Activated CD8-positive, alpha-beta T cell treated with anti-CD3 and anti-CD28 coated beads, Interleukin-2, amount 10 ng/mL, durations not matched to agents 7 days and 5 days (primary cell): ENCODE measurements at places on chromosomes 2 and 18. TPM values are rescaled to one million over a fixed set of nuclear protein-coding genes. Genes with fewer than 3 reads are reported as not detected.

Gene SERPINB2
- total RNA-seq, result not detected

Gene MC4R
- not detected for total RNA-seq

Gene FMNL2
- 0.21 TPM for total RNA-seq

Gene BCL2
- 140 TPM for total RNA-seq

Gene HRH4
- total RNA-seq, result not detected

Gene WDR35
- total RNA-seq, result 3.9 TPM

Gene C2orf66
- total RNA-seq, result 0.13 TPM

Gene TMEM163
- 0.23 TPM for total RNA-seq

Gene PKDCC
- not detected for total RNA-seq

Gene SIX3
- not detected for total RNA-seq

Gene CD8B
- 423 TPM for total RNA-seq

Gene SKOR2
- not detected for total RNA-seq

Gene NFU1
- 27.8 TPM for total RNA-seq

Gene KCNG2
- not detected for total RNA-seq

Gene CCL20
- not detected for total RNA-seq

Gene LDLRAD4
- 35.7 TPM for total RNA-seq

Gene TEX44
- total RNA-seq, result not detected

Gene WNT10A
- not detected for total RNA-seq

Gene CDK15
- total RNA-seq, result not detected

Gene COMMD1
- total RNA-seq, result 30.5 TPM

Gene PARD6G
- total RNA-seq, result 0.18 TPM

Gene ST6GAL2
- not detected for total RNA-seq

Gene FEV
- total RNA-seq, result not detected

Gene BOLL
- not detected for total RNA-seq

Gene FER1L5
- not detected for total RNA-seq

Gene C18orf54
- 10.9 TPM for total RNA-seq

Gene CIB4
- total RNA-seq, result not detected

Gene ADD2
- 12.8 TPM for total RNA-seq

Gene MRO
- total RNA-seq, result not detected

Gene ACMSD
- total RNA-seq, result not detected

Gene MOGAT1
- total RNA-seq, result not detected
